ENCODE measurements at places on chromosomes 4 and X. TPM values are rescaled to one million over a fixed set of nuclear protein-coding genes. Genes with fewer than 3 reads are reported as not detected.

SPRY1 gene
- total RNA-seq, result not detected

DNA sequence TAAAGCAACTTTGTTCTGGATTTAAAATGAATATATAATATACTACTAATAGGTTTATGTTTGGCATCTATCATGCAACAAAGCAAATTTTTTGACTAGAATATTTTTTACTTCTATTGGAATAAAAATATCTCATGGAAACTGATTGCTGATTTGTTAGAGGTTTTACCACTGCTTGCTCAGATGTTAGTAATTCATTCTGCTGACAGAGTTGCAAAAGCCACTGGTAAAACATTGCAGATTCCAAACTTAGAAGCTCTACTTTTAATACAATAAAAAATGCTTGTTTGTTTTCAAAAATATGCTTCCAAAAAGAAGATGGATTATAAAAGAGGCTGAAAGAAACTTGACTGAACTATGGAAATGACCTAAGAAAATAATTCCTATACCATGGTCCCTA lies 795.2 kb downstream of the PCDH18 start:
- H3K4me1 ChIP-seq, result no peaks in the 10 kb centered on the region
- H3K27me3 ChIP-seq, result no peaks in the 10 kb centered on the region
- H3K36me3 ChIP-seq, result no peaks in the 10 kb centered on the region
- H3K27ac ChIP-seq, result no peak overlapping the region

AMBN gene
- total RNA-seq, result not detected

DNA sequence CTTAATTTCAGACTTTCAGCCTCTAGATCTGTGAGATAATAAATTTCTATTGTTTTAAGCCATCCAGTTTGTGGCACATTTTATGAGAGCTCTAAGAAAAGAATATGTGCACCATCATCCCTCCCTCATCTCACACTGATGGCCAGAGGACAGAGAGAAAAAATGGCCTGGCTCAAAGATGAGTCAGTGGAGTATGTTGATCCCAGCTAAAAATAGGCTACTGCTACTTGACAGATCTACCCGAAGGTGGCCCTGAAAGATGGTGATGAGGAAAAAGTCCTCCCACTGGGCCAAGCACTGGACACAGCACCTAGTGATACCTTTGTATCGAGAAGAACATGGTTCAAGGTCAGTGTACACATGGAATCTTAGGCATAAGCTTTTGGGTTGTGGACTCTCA lies 38.2 kb upstream of the DCTD start:
- H3K4me3 ChIP-seq, result no peak overlapping the region
- DNase-seq, result no peak
- H3K36me3 ChIP-seq, result no peaks in the 10 kb centered on the region
- no peak overlapping the region for H3K27ac ChIP-seq
- no peaks in the 10 kb centered on the region for H3K27me3 ChIP-seq
- no peaks in the 10 kb centered on the region for H3K4me1 ChIP-seq

DNA sequence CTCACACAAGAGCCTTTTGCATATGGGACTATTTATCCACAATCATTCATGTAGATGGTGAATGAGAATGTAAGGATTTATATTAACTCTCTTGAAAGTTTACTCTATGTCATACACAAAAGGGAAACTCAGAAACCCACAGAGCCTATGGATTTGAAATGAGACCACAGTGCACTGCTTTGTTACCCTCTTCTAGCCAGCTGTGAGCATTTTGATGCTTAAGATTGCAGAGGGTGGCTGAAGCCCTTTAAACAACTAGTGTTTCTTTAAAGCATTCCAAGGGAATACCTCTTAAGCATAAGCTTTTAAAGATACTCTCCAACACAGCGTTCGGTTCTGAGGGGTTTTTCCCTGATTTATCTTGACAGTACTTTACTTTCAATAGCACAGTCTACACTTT lies 113.9 kb downstream of the NKX6-1 start:
- H3K36me3 ChIP-seq, result no peaks in the 10 kb centered on the region
- H3K27me3 ChIP-seq, result no peaks in the 10 kb centered on the region
- no peak overlapping the region for H3K4me3 ChIP-seq
- H3K4me1 ChIP-seq, result no peaks in the 10 kb centered on the region

DNA sequence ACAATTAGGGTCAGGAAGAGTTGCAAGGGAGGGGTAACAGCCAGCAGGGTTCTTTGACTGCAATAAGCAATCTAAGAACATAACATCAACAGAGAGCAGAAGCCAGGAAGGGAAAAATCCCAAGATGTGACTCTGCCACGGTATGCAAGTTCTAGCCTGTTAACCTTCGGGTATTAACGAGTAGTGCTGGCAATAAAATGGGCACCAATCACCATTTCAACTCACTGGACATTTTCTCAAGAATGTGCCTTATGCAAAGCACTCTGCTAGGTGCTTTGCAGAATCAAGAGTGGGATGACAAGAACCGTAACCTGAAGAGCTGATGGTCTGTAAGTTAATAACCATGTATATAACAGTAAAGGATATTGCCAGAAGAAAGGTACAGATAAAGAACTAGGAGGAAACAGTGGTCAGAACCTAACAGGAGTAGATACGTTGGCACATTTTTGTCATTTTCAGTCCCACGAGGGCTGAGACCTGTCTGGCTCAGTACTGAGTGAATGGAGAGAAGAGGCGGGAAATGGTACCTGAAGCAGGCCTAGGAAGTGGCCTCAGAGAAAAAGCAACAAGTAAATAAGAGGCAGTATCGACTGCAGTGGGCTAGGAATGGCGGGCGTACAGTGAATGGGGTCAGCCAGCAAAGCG lies 2.7 kb downstream of the ELOVL6 start:
- no peaks in the 10 kb centered on the region for H3K27me3 ChIP-seq
- peak; percentile 72 for DNase-seq
- peaks cover 28% of the 10 kb centered on the region for H3K36me3 ChIP-seq
- peak overlapping the region; percentile 90 for H3K4me3 ChIP-seq
- peaks cover 46% of the 10 kb centered on the region for H3K4me1 ChIP-seq

CSAG1 gene
- total RNA-seq, result not detected

DNA sequence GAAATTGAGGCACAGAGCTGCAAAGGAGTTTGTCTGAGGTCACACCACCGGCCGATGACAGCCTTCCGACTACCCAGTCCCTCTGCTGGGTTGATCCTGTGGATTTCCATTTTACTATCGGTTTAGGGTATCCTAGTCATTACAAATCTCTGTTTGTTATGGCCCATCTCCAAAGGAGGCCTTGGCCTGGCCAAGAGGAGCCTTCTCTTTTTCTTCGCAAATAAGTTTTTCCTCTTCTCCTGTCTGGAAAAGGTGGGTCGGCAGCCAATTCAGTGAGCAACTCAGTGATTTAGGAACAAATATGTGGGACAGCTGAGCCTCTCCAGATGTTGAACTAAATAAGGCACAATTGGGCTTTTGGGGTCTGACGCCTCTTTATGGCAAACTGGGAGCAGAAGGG lies 169.2 kb upstream of the RBPJ start:
- H3K4me3 ChIP-seq, result no peak overlapping the region
- no peak overlapping the region for H3K27ac ChIP-seq
- H3K27me3 ChIP-seq, result no peaks in the 10 kb centered on the region
- no peaks in the 10 kb centered on the region for H3K4me1 ChIP-seq

GRCh38 chr4:156073976-156074375 lies 120.3 kb upstream of the CTSO start:
- no peak overlapping the region for H3K4me3 ChIP-seq
- peak; percentile 36 for DNase-seq
- H3K27me3 ChIP-seq, result no peaks in the 10 kb centered on the region
- no peaks in the 10 kb centered on the region for H3K4me1 ChIP-seq

All from Karpas-422 (cell line).